Activated gamma-delta T cell (primary cell): ENCODE measurements at places on chromosomes 1 and 21.

- no peak for DNase-seq
Measured at GRCh38 chr1:155473151-155473821, 89.3 kb downstream of the ASH1L start.

GRCh38 chr1:231059566-231060193 is 19.6 kb upstream of the FAM89A start:
- DNase-seq: no peak

DNA sequence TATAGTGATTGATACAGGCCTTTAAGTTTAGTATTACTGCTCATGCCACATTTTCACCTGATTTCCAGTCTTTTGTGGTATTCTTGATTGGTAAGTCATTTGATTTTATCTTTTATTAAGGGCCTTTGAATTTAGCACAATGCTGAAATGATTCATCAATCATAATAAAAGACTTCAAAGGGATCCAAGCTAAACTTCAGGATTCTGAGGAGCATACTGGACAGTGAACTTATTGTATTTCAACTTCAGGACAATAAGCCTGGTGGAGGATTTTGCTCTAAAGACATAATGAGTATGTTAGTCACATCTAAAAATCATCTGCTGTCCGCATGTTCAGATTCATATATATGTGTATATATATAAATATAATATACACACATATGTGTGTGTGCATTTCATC is 233.3 kb downstream of the SETD4 start:
- DNase-seq: no peak

- no peak for DNase-seq
Measured at GRCh38 chr1:244022311-244022710, 28.8 kb upstream of the ZBTB18 start.

GRCh38 chr1:243970077-243970476 is 81.0 kb upstream of the ZBTB18 start:
- DNase-seq: no peak

- DNase-seq: no peak
Measured at GRCh38 chr1:41009466-41009865, 12.1 kb downstream of the SLFNL1 start.

- DNase-seq: no peak
Measured at GRCh38 chr1:76940571-76941335, 73.5 kb downstream of the ST6GALNAC5 start.

DNA sequence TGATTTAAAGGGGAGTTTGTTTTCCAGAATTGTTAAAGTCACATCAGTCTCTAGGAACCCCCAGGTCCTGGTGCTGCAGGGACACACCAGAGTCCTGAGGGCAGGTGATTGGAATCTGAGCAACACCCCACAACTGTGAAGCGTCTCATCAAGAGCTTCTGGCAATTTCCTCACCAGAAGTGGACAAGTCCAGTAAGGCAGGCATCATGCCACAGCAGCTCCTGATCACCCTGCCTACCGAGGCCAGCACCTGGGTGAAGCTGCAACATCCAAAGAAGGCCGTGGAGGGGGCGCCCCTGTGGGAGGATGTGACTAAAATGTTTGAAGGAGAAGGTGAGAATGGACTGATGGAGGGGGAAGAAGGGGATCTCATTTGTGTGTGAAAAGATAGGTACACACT is 2.1 kb downstream of the ZFP69 start:
- DNase-seq: no peak

- DNase-seq: no peak
Measured at GRCh38 chr1:226697151-226697928, 41.7 kb downstream of the ITPKB start.

DNA sequence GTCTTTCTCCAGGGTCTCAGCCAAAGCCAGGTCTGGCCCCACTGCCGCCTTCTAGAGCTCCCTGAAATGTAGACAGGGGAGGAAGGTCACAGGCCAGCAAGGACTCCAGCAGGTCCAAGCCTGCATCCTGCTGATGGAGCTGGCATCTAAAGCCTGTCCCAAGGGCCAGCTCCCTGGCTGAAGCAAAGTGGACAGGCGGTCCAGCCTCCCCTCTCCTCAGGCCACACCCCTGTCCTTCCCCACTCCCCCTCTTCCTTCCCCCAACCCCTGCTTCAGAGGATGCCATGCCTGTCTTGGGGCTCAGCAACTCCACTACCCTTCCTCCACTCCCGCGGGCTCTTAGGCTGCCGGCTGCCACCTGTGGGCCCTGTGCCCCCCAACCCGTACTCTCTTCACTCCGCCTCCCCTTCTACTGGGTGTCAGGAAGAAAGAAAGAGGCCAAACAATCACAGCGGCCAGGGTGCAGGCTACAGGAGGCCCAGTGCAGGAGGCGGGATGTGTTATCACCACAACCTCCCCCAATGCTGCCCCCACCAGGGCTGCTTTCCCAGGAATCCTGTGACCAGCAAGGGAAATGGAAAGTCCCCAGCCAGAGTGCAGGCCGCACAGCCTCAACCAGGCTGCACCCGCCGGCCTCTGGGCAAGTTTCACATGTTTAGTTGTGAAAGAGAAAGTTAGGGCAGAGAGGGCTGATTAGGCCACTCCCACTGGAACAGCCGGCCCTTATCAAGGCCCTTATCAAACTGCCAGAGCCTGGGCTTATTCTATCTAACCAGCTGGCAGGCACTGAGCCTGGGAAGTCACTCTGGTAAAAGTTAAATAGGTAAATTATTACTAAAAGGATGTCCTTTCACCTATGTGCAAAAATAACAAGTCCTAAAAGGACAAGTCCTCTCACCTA is 34.1 kb downstream of the ACOT7 start:
- no peak for DNase-seq

DNA sequence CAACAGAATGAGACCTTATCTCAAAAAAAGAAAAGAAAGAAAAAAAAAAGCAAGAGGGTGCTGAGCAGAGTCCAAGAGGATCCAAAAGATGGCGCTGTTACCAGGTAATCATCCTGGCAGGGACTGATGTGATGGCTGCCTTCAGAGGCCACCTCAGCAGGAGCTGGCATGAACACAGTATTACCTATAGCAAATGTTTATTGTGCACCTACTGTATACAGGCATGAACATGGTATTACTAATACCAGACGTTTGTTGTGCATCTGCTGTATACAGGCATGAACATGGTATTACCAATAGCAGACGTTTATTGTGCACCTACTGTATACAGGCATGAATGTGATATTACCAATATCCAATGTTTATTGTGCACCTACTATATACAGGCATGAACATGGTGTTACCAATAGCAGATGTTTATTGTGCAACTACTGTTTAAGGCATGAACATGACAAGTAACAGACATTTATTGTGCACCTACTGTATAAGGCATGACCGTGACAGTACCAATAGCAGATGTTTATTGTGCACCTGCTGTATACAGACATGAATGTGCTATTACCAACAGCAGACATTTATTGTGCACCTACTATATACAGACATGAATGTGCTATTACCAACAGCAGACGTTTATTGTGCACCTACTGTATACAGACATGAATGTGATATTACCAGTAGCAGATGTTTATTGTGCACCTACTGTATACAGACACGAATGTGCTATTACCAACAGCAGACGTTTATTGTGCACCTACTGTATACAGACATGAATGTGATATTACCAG is 115.1 kb upstream of the TMEM51 start:
- no peak for DNase-seq

DNA sequence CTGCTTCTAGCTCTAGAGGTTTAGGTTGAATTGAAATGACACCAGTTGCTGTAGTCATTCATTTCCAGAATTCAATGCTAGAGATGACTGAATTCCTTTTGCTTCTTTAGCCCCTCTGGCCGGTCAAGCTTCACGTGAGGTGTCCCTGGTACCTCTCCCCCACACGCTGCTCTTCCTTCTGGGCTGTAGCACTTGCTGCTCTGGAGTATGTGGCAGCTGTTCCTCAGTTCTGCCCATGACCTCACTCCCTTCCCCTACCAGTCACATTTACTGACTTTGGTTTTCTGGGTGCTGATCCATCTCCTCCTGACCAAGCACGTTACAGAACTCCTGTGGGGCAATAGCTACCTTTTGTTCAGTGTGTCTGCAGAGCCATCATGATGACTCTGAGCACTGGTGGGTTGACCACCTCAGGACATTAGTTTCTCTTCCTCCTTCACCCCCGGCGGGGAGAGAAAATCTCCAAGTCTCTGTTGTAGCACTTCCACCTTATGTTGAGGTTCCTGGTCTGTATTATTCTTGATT is 128.1 kb downstream of the HHAT start:
- no peak for DNase-seq

- DNase-seq: no peak
Measured at GRCh38 chr1:22749919-22750684, 39.5 kb downstream of the EPHB2 start.

- DNase-seq: no peak
Measured at GRCh38 chr21:35336534-35336933, 287.4 kb upstream of the RUNX1 start.

DNA sequence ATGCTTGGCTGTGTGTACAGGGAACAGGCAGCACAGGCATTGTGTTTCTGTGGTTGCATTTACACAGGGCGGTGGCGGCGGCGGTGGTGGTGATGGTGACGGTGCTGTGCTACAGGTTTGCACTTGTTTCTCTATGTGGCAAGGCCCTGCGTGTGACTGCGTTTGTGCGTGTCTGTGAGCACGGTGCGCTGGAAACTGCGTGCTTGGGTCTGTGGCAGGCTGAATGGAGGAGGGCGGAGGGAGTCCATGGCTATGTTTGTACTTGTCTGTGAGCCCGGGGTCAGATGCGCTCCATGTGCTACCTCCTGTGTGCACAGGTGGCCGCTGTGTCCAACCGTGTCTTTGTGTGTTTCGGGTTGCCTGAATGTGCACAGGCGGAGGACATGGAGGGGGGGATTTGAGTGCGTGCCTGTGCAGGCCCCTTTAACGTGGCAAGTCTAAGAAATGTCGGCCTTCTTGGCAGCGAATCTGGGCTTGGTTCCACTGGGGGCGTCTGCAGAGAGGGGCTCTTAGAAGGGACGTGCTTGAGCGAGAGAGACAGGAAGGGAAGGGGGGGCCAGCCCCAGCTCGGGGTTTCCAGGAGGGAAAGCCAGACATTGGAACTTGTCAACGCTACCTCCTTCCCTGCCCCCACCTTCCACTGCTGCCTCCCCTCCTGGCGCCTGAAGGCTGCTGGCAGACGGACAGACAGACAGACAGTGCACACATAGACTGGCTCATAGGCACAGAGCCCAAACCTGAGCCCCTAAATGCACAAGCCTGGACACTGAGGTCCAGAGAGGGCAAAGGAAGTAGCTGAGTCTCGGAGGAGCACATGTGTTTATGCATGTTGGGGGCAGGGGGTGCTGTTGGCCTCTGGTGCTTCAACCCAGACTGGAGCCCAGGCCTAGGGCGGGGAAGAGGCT is 32.7 kb upstream of the WASF2 start:
- peak; percentile 58 for DNase-seq
